ENCODE measurements at places on chromosomes 3 and 15.

DNA sequence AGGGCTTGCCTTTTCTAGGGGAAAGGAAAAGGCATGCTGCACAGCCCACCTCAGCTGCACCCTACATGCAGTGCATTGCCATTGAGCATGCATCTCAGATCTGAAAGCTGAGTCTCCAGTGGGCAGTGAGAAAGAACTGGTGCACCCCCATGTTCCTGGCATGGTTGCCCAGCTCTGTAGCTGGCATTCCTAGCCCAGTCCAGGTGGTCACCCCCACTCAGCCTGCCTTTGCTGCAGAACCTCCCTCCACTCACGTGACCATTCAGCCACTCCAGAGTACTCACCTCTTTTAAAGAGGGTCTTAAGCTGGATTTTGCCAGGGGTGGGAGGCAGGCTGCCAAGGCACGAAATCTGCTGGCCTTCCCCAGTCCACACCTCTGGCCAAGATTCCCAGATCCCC, 208.6 kb upstream of the TOPAZ1 start:
- no peak for DNase-seq

DNA sequence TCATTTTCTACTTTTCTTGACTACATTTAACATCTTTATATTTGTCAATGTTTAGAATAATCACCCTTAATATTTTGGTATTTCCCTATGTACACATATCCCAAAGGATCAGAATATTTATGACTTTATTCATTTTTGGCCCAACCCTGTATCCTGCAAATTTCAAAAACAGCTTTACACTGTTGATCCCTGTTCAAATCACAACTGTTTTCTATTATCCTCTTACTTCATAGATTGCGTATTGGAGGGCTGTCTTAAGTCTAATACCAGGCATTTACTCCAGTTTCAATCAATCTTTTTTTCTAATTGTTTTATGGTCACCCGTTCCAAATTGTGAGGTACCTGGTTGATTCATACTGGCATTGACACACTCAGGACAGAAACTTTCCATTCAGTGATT, 107.9 kb downstream of the RPL22L1 start:
- no peak for DNase-seq

GRCh38 chr3:76044601-76045600, 259.6 kb upstream of the ZNF717 start:
- DNase-seq = peak; percentile 5

DNA sequence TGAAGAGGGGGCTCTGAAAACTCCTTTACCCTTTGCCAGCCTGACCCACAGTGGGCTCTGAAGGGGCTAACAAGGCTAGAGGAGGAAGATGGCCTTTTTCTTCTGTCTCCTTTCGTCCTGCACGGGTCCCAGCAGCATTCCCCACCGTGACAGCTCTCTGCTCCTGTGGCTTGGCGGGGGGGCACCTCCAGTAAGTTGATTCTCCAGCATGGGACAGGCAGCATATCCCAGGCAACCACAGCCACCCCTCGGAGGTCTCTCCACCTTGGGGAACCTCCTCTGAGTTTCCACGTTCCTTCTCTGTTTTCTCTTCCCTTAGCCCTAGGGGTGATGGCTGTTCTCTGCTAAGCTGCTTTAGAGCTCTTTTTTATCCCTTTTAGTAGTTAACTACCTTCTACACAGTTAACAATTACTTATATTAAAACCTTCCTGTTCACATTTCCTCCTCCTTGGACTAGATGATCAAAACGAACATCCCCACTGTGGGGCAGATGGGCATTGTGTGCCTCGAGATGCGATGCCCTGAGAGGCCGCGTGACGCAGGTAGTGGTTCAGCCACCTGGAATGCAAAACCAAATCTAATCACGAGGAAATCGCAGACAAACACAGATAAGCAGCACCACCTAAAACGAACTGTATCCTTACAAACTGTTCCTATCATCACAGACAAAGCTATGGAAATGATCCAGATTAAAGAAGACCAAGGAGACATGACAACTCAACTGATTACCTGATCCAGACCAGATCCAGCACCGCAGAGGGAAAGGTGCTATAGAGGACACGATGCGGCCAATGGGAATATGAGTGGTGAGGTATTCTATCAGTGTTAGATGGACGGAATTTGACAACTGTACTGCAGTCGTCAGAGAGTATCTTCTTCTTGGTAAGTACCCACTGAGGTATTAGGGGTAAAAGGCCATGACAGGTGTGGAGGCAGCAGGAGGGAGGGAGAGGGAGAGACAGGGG, 27.7 kb downstream of the TSPAN3 start:
- no peak for DNase-seq

DNA sequence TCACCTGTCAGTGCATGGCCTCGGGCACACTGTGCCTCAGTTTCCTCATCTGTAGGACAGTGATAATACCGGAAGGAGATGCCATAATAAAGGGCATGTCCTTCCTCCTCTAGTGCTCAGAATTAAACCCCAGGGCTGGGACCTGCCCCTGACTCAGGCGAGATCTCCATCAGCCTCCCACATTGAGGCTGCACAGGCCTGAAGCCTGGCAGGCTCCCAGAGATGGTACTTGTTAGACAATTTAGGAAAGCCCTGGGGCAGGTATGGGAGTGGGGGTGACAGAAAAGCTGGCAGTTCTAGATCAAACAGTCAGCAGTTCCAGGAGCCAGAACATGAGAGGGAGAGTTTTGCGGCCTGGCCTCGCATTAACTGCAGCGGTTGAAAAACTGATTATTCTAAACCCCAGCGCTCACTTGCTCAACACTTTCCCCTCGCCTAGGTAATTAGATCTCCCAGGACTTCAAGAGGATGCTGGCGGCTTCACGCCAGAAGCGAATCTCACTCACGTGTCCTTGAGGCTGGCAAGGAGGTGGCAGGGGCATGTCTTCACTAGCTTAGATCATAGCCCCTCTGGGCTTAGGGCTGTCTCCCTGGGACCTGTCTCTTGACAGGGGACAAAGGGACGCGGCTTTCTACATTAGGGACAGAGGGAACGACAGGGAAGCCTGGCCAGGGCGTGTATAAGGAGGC, 73.1 kb downstream of the ATP2B2 start:
- no peak for DNase-seq

Data from stimulated activated CD4-positive, alpha-beta T cell treated with anti-CD3 and anti-CD28 coated beads, TNF-alpha, amount 100 ng/mL, for 48 hours (primary cell).